Stimulated activated CD4-positive, alpha-beta T cell treated with anti-CD3 and anti-CD28 coated beads, Interleukin-15, amount 100 ng/mL, for 1 hour (primary cell): ENCODE measurements at places on chromosomes 7 and 10.
A peak's percentile ranks its signal among the peaks of the same experiment; 100 is the strongest.

DNA sequence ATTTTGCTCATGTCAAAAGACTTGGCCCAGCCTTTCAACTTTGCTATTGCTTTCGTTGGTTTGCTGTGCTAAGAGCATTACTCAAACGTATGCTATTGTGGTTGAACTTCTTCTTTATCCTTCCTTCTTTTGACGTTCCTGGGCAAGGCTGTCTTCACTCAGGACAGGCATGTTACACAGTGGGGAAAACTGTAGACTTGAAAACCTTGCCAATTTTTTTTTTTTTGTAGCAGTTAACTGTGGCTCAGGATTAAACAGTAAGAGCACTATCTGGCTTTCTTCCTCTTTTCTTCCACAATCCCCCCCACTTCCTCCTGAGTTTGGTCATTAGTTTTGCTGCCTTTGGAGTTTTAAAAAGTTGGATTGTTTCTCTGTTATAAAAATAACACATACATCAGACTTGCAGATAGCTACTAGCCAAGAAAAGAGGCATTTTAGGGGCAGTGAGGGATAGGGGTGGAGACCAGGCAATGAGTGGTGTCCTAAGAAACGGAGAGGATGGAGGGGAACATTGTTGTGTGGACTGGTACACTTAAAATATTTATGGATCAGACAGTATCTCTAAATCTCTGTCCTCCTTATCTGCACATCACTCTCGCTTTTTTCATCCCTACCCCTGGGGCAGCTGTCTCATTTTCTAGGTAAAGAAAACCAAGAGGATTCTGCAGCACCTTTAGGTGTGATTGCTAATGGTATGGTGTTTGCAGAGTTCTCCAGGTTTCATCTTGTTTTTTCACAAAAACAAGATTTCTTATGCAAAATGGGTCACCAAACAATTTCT, 181.7 kb downstream of the LRMDA start:
- no peak for DNase-seq

DNA sequence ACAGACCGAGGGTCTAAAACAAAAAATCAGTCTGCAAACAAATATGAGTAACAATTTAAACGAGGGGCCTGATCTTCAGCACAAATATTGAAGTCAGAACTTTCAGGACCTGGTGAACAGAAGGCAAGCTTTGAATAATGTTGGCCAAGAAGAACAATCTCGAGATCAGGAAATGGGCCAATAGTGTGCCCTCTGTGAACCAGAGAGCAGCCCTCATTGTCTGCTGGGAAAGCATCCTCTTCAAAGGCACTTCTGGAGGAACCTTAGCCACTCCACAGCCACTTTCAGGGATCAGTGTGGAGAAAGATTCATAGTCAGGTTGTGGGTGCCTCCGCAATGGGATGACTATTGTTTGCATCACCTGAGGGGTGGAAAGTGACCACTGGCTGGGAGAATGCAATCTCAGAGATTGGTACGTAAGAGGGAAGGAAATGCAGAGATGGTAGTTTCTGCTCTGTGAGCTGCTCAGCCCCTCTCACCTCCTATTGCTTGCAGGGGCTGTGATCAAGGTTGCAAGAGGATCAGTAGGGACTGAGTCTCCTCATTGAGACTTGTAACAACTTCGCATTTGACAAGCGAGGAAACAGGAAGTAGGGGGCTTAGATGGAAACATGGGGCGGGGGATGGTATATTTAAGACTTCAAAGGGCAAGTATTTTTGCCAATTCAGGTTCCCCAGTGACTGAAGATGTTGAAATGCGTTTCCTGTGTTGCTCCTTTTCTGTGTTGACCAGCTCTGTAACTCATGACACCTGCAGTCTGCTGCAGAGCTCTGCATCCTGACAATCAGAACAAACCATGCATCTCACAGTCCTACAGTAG, 28.4 kb upstream of the IFRD1 start:
- DNase-seq = no peak

- no peak for DNase-seq
Observed at GRCh38 chr10:15486404-15486803, 115.3 kb upstream of the FAM171A1 start.

DNA sequence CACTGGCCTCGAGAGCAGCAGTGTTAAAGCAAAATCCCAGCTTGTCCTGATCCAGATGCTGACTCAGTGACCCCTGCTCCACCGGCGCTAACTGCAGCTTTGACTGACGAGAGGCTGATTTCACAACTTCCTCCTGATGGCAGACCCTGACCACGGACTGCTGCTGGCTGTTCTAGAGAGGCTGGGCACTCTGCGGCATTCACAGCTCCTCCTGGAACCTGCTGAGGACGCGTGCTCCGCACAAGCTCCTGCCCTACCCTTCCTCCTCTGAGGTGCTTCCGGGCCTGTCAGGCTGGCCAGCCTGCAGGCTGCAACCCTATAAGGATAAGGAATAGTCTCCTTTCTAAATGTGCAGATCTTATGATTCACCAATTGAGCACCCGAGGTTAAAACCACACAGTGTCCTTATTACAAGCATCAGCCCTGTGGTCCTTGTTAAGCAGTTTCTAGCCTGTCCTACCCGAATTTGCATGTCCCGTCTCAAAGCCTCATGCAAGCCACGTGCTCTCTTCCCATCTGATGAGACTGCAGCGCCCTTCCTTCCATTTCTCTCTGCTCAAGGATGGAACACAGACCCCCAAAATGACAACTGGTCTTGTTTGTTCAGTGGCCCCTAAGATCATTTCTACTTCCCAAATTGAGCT, 35.5 kb upstream of the NCAPG2 start:
- no peak for DNase-seq

DNA sequence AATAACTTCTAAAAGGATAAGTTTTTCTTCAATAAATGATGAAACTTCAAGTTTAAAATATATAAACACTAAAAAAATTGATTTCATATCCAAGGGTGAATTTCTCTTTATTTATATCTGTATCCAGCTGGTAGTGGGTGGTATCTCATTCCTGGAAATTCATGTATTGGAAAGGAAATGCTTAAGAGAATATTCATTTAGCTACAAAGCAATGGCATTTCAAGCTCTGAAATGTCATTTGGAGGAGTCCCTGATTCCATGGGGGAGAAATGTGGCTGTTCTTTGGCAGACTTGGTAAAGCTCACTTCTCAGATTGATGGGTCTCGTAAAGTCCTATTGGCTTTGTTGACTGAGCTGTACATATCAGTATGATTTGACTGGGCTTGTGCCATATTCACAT, 156.3 kb upstream of the TEX47 start:
- no peak for DNase-seq

DNA sequence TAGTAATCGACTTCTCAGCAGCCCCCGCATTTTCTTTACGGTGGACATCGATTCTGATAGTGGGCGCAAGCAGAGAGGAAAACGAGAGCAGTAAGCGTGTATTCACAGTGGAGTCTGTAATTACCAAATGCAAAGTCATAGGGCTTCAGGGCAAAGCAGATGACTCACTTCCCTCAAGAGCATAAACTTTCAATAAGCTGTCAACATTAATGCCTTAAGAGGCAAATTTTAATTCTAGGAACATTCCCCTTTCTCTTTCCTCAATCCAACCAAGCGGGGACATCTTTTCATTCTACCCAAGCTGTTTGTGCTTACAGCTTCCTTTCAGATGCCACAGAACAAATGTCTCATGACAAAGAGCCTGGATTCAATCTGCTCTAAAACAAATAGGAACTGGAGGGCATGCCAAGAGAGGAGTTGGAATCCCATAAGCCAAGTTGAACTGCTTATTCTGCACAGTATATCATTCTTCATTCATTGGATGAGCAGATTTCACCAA, 48.6 kb downstream of the MALSU1 start:
- no peak for DNase-seq

GRCh38 chr7:36852931-36853330, 128.6 kb upstream of the AOAH start:
- no peak for DNase-seq

- DNase-seq = no peak
Observed at GRCh38 chr7:1650363-1651030, 19.6 kb upstream of the ELFN1 start.

DNA sequence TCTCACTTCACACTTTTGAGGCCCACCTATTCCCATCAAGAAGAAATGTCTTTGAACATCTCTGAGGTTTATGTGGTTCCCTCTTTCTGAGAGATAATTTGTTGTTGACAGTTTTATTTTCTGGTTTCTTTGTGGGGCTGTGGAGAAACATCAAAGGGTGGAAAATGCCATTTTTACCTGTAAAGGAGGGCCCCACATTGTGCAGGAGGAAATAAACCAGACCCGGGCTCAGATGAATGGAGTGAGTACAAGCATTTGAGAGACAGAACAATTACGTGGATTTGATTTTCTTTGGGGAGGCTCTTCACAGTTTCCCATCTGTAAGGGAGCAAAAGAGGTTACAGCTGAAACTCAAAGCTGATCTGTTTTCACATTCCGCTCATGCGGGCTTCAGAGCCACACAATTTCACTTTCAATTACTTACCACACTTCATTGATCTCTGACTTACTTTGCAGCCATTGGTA, 29.8 kb downstream of the ITPRIP start:
- no peak for DNase-seq

DNA sequence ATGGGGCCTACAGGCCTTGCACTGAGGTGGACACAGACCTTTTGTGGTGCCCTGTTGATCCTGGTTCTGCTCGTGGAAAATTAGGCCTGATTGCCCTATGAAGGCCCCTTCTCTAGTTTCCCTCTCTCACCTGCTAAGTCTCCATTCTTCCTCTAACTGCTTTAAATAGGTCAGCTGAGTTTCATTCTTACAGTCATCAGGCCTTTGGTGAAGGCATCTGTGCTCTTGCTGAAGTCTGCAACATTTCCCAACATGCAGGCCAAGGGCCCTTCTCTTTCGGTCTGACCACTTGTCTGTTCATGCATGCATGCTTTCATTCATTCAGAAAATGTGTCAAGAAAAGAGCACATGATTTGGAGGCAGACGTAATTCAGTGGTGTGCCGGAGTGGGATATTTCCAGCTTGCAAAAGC, 244.0 kb downstream of the BUB3 start:
- no peak for DNase-seq

GRCh38 chr7:129952086-129952652, 591 bp downstream of the UBE2H start:
- peak; percentile 4 for DNase-seq

GRCh38 chr10:131928248-131929095, 27.7 kb downstream of the PPP2R2D start:
- no peak for DNase-seq

- DNase-seq = no peak
Observed at GRCh38 chr7:135792363-135792668, 43.7 kb upstream of the FAM180A start.
